HTR-8/SVneo (cell line): ENCODE measurements at places on chromosomes 12 and 14.

- DNase-seq: no peak
These were observed 12.1 kb upstream of the PPP4R4 start for GRCh38 chr14:94161981-94162380.

DNA sequence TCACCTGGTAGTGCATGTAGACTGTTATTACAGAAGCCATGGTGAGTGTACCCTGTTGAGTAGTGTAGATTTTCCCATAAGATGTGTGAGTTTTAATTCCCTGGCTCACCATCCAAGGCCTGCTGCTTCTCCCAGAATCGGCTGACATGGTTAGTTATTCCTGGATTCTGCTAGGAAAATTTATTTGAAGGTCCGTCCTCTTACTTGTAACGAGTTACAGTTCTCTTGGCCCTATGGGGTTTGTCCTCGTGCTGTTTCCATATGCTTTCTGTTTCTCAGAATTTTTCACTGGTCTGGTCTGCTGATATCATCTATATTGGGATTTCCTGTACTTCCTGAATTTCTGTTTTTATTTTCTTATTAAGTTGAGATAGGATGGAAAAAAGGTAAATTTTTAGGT, 423.3 kb upstream of the RGS6 start:
- DNase-seq: no peak

DNA sequence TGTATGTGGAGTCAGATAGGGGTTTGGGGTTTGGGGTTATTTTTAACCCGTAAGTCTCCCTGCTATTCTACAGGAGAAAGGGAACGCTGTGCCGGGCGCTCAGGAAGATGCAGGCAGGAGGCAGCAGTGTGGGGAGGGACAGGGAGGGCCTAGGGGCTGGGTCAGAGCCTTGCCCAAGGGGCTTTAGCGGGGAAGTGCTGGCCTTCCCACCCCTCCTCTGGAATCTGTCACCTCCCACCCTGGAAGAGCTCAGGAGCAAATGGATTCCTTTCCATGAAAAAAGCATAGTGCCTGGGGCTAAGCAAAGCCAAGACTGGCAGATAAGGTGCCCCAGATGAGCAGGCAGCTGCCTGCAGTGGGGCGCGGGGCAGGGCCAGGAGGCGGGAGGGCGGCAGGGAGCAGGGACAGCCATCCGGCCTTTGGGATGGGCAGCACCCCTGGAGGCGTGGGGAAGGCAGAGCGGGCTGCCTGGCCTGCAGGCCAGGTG, 7.3 kb upstream of the INF2 start:
- DNase-seq: peak; percentile 67

DNA sequence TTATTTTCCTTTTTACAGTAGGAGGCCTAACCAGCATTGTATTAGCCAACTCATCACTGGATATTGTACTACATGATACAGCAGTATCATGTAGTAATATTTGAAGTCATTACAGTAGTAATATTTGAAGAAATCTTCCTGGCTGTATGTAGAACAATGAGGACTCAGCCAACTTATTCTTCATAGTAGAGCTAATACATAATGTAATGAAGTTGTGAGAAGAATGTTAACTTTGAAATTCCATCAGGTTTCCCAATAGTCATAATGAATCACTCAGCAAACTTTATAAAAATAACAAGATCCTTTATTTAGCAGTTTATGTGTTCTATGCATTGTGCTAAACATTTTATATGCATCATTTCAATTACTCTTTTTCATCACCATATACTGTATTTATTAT, 61.8 kb downstream of the LRRK2 start:
- DNase-seq: no peak

DNA sequence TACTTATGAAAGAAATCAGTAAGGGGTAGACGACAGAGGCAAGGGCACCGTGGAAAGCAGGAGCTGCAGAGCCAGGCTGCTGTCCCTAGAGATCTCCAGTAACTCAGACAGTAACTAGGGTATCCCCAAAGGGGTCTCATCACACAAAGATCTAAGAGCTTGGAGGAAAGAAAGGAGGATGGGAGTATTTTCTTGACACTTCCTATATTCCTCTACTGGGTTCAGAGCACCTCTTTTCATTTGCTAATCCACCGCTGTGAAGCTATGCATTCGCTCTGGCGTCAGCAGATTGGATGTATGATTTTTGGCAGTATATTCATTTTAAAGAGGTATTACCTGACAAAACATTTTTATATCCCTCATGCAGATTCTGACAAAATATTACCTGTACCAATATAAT, 12.6 kb downstream of the USP44 start:
- DNase-seq: no peak

DNA sequence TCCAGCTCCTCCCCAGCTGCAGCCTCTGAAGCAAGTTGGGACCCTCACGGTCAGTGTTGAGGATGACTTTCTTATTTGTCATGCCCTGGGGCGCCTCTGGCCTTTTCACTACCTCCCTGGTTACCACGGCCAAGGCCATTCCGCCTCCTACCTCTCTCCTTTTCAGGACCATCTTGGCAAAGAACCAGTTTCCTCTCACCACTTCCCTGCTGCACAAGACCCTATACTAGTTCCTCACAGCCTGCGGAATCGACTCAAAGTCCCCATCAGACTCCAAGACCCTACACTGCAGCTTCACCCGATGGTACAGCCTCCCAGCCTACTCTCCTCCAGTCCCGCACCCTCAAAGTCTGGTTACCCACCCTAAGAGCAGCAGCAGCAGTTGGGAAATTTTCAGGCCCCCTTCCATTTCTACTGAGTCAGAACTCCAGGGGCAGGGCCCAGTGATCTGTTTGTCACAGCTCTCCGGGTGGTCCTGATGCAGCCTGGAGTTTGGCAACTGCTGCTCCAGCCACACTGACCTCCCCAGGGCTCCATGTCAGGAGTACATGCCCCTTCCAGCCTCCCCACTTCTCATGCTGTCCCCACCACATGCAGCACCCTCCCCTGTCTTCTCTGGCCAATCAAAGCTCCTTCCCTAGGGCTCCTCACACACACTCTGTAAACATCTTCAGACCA, 5.4 kb downstream of the VWF start:
- DNase-seq: no peak

GRCh38 chr12:30985814-30986452, 59.4 kb downstream of the TSPAN11 start:
- peak; percentile 74 for DNase-seq

DNA sequence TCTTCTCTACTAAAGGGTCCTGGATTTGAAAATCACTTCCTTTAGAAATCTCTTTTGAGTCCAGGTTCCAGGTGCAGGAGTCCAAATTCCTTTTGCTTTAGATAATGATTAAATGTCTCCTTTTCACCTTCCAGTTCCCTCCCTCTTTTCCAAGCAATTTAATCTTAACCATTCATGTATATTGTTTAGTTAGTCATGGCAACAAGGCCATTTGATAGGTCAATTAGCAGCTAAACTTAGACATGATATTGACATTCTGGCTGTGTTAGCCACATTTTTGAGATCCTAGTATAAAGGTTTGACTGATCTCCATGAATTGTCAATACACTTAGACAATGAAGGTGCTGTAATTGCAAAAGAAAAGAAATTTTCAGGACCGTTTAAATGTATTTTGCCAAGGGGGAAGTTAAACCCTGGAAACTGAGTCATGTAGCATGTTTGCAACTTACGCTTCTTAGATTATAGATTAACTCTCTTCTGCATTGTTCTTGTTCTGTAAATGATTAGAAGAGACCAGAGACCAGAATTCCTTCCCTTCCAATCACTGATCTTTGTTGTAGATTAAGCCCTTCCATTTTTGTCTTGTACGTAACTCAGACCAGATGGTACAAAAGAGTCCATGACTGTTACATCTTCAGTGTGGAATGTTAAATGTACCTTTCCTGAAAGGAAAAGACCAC, 12.4 kb upstream of the C12orf75 start:
- DNase-seq: no peak

DNA sequence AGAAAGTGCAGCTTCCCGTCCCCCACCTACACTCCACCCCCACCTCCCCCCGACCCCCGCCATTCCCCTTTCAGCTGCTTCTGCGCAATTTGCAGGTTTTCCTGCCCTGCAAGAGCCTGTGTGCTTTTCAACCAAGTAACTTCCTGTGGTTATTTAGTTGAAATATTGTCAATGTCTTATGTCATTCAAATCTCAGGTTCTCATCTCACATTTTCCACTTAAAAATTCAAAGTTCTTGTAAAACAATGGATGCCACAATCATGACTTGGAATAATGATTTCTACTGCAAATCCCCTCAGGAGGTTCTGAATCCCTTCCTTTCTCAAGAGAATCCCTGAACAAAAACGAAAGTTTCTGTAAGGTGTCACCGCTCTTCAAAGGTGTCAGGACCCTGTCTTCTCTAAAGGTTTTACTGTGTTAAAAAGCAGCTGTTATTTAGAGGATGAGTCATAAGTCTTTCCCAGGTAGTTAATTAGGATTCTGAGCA, 31.6 kb downstream of the WBP11 start:
- DNase-seq: no peak

GRCh38 chr14:41899416-41899815, 292.7 kb downstream of the LRFN5 start:
- no peak for DNase-seq

DNA sequence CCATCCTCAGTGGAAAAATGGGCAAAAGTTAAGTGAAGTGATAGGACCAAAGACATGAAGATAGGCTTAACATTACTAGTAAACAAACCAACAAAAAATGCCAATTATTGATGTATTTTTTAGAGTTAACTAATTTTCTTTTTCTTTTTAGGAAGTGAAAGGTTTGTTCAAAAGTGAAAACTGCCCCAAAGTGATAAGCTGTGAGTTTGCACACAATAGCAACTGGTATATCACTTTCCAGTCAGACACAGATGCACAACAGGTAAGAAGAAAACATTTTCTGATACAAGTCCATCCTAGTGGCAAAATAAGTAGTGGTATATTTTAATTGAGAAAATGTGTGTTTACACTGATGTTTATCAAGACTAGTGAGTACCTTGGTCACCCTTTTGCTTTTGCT, 39.6 kb downstream of the LARP4 start:
- DNase-seq: no peak

DNA sequence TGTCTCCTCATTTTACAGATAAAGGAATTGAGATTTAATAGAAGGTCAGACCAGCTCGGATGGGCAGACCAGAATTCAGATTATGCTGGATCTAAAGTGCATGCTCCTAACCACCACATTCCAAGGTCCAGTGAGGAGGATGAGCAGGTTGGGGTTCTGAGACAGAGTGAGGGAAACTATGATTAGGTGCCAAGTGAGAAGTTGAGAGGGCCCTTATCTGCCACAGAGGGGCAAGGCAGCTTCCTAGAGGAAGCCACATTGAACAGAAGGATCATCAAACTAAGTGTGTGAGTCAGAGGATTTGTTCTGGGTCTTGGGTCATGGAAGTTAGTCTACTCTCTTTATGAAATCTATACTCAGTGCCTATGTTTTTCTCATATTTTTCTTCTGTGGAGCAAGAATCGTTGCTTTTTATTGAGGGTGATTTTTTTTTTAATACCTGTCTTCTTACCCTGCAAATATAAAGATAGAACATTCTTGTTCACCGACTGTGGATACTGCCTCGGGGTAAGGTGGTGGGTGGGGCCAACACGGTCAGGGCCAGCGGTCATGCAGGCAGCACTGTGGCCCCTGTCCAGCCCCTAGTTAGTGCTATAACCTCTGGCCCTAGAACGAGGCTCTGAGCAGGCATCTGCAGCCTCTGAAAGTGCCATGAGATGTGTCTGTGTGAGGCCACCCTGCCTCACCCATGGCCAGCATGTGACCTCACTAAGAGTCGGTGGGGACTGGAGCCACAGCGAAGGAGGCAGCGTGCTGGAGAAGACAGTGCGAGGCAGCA, 55.6 kb upstream of the PTHLH start:
- no peak for DNase-seq

GRCh38 chr12:61098031-61098580, 1162.1 kb upstream of the USP15 start:
- DNase-seq: no peak

- DNase-seq: peak; percentile 82
These were observed 113.5 kb upstream of the VASH1 start for GRCh38 chr14:76647697-76648298.

DNA sequence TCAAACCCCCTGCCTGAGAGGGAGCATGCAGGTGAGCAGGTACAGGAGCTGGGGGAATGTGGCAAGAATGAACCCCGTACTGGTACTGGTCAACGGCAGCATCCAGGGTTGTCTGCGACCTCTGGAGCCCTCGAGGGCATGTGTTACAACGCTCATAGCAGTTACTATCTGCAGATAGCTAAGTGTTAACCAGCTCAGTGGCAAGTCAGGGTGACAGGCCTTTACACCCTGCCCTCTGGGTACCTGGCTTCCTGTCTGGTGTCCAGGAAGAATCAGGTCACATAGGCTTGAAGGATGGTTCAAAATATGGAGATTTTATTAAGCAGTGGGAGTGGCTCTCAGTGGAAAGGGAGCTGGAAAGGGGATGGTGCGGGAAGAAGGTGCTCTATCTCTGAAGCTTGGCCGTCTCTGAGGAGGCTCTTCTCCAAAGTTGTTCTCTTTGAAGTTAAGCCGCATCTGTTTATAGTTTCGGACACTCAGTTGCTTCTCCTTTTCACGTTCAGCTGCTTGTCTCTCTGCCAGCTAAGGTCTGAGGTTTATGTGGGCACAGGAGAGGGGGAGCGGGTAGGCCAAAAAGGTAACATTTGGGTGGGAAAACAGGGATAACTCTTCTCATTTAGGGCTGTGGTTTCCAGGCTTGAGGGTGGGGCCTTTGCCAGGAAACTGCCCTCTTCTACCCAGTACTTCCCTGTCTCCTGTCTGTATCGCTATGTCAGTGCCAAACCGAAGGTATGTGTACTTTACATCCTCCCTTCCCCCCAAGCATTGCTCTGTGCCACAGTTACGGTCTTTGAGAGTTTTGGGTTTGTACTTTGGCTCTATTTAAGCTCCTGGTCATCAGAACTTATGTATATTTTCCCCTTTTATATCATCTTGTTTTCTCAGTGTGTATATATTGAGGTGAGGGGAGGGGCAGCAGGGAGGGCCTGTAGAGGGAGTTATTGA, 305.8 kb downstream of the RGS6 start:
- DNase-seq: no peak

DNA sequence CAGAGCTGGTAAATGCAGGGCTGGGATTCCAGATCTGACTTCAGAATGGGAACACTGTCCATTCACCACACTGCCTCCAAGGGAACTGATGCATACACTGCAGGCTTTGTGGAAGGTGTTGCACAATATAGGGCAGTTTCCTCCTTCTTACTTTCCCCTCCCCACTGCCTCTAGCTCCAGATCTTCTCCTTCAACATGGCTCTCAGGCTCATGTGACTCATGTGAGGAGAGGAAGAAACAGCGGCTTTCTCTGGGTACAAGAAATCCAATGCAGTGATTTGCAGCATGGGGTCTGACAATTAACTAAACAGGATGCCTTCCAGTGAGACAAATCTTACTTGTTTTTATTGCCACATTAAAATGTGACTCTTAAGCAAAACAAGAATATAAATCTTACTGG, 447.6 kb upstream of the CCDC196 start:
- DNase-seq: no peak

DNA sequence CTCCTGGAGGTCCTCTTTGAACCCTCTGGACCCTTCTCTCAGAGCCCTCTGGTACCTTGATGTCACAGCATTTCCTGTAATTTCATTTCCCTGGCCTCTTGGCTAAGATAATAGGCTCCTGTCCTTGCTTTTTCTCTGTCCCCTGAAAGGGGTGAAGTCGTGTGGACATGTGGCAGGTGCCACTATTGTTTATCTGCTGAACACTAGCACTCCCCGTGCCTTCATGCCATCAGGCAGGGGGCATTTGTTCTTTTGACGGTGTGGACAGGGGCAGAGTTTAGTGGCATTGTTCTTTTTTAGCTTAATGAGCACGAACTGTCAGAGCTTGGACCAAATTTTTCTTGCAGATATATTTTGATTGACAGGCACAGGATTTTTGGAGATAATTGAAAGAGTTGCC, 166.0 kb downstream of the RGS6 start:
- no peak for DNase-seq
